ENCODE measurements at places on chromosomes 13 and 19.
A peak's percentile ranks its signal among the peaks of the same experiment; 100 is the strongest.

DNA sequence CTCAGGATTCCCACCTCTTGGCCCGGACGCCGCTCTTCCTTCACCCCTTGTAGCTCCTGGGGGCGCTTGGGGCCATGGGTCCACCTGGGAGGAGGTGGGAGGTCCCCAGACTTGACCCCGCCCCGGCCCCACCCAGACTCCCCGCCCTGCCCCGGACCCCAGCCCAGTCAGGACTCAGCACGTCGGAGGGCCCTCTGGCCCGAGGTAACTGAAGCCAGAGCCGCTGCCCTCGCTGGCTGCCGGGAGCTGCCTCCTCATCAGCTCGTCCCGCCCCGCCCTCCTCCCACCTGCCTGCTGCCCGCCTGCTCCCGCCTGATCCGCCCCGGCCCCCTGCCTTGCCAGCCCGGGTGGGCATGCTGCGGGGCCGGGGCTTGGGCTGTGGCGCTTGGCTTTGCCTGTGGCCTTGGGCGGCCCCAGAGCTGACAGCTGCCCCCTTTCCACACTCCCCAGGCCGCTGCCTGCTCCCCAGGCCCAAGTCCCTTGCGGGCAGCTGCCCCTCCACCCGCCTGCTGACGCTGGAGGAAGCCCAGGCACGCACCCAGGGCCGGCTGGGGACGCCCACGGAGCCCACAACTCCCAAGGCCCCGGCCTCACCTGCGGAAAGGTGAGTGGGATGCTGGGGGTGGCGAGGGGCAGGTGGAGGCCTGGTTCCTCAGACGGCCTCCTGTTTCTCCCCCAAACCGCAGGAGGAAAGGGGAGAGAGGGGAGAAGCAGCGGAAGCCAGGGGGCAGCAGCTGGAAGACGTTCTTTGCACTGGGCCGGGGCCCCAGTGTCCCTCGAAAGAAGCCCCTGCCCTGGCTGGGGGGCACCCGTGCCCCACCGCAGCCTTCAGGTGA, 9.4 kb downstream of the ARHGAP33 start:
- DNase-seq: no peak

- DNase-seq: no peak
These were observed 501 bp downstream of the APLP1 start for GRCh38 chr19:35868823-35869326.

DNA sequence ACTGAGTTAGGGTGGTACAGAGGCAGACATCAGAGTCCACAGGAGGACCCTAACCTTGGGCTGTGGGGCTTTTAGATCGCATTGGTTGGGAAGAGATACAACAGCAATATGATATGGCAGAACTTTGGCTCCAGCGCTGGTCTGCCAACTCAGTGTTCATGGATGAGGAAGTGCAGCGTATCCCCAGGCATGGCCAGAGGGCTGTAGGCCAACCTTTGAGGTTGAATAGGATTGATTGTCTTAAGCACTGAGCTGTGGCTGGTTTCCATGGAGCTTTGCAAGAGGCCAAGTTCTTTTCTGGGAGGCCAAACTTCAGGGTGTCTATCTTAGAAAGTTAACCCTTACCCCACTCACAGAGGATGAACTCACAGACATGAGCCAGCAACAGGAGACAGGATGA, 144.1 kb upstream of the TMTC4 start:
- DNase-seq: no peak

GRCh38 chr19:35516310-35516709, 2.9 kb upstream of the DMKN start:
- DNase-seq: no peak

GRCh38 chr19:8045872-8046568, 6.5 kb upstream of the CCL25 start:
- no peak for DNase-seq

GRCh38 chr13:103067751-103068555, 1.7 kb upstream of the SLC10A2 start:
- DNase-seq: no peak

DNA sequence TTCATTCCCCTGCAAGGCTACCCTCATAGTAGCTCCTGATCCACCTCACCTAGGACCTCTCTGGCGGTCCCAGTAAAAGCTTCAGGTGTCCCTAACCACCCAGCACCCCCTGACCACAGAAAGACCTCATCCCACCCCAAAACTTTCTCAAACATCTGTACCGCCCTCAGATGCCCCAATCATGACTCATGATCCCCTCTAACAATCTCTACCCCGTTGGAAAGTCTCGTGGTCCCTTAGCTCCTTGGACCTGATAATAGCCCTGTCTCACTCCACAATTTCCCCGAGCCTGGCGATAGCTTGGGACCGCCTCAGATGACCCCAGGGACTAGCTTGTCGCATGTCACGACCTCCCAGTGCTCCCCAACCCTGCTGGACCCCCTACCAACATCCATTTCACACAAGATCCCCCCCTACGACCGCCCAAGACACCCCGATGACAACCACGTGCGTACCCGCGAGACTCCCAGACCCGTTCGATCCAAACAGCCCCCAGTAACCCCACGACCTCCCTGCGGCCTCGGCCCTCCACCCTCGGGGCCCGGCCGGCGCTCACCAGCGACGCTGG, 450 bp downstream of the NDUFA11 start:
- DNase-seq: no peak

DNA sequence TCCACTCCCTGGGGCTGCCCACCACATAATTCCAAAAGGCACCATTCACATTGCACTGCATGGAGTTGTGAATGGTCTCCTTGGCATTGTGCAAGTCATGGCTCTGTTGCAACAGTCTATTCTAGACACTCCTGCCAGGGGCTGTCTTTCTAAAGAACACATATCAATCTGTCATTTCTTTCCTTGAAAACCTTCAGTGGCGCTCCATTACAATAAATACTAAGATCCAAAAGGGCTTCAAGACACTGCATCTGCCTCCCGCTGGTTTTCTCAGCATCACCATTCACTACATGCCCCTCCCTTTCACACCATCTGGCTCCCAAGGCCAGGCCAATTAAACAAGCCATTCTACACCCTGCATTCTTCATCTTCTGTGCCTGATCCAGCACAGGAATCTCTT, 32.2 kb upstream of the TM9SF2 start:
- no peak for DNase-seq

DNA sequence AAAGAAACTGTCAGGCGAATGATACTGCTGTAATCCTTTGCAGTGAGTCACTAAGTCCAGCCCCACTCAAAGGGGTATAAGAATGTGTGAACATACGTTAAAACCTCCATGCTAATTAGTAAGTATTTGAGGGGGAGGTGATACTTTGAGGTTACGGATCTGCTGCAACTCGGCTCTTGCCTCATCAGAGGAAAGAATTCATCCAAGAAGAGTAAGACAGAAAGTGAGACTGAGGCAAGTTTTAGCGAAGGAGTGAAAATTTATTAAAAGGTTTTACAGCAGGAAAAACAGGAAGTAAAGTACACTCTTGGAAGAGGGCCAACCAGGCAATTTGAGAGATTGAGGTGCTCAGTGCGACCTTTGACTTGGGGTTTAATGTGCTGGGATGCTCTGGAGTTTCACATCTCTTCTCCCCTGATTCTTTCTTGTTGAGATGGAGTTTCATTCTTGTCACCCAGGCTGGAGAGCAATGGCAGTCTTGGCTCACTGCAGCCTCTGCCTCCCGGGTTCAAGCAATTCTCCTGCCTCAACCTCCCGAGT, 9.8 kb downstream of the CLEC4M start:
- DNase-seq: no peak

DNA sequence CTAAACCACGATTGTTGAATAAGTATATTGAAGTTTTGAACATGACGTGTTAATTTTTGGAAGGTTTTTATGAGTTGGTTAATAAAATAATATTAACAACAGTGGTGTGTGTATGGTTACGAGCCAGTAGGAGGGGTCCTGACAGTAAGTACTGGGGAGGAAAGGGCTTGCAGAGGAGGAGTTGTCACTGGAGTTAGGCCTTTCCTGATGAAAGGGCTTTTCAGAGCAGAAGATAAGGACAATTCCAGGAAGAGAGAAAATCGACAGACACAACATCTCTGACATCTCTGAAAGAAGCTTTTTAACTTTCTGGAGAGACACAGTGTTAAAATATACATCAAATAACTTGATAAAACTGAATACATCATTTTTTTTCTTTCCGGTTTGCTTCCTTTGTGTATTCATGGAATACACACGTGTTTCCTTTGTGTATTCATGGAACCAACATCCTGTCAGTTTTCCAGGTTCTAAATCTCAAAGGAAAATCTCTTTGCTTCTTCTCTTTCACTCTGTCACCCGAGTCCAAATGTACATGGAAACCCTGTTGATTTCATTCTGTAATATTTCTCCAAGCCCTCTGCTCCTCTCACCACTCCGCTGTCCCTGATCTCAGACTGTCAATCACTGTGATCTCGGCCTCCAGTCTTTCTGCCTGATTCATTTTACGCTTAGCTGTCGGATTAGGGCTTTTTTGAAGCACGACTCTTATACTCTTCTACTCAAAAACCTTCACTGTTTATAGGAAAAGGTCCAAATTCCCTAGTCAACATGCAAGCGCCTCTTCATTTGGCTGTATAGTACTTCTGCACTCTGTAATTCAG, 374.4 kb downstream of the DLEU7 start:
- DNase-seq: no peak

DNA sequence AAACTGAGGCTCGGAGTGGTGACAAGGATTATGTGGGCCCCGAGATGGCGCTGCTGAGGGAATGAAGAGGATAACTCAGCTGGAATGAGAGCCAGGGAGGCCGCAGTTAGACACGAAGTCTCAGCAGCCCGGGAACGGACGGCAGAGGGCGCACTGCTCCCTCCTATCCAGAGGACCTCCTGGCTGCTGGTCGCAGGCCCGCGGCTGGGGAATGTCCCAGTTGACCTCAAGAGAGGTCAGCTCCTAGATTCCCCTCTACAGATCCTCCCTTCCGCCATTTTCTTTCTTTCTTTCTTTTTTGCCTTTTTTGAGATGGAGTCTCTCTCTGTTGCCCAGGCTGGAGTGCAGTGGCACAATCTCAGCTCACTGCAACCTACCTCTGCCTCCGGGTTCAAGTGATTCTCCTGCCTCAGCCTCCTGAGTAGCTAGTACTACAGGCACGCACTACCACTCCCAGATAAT, 24.1 kb upstream of the ASPDH start:
- DNase-seq: no peak

- no peak for DNase-seq
These were observed 10.0 kb upstream of the FOSB start for GRCh38 chr19:45457776-45458175.

DNA sequence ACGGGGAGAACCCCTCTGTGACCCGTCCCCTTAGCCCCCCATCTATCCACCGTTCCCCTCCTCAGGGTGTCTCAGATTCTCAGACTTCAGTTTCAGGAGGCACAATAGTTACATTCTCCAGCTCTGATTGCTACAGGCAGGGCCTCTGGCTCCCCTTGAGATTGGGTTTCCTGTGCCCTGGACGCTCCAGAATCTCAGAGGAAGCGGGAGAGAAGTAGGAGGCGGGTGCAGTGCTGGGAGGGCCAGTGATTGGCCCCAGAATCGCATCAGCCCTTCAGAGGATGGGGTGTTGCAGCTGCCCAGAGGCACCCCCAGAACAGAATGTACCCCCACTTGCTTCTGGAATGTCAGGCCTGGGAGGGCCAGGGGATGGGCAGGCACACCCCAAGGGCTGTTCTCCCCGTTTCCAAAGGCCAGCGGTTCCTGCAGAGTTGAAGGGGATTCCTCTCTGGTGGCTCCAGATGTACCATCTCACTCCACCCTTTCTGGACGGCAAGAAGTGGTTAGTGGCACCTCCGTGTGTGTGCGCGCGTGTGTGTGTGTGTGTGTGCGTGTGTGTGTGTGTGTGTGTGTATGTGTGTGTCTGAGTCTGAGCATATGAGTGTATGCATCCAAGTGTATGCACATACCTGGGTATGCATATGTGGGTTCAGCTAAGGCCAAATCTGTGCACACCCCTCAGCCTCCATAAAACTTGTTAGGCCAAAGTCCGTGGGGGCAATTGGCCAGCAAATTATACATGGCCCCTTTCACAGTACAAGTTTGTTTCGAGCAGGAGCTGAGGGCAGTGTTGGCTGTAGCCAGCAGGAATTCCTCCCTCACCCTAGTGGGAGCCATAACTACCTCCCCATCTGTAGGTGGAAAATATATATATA, 35.5 kb downstream of the LYL1 start:
- DNase-seq: no peak

GRCh38 chr19:4014541-4015491, 7.3 kb downstream of the PIAS4 start:
- no peak for DNase-seq

DNA sequence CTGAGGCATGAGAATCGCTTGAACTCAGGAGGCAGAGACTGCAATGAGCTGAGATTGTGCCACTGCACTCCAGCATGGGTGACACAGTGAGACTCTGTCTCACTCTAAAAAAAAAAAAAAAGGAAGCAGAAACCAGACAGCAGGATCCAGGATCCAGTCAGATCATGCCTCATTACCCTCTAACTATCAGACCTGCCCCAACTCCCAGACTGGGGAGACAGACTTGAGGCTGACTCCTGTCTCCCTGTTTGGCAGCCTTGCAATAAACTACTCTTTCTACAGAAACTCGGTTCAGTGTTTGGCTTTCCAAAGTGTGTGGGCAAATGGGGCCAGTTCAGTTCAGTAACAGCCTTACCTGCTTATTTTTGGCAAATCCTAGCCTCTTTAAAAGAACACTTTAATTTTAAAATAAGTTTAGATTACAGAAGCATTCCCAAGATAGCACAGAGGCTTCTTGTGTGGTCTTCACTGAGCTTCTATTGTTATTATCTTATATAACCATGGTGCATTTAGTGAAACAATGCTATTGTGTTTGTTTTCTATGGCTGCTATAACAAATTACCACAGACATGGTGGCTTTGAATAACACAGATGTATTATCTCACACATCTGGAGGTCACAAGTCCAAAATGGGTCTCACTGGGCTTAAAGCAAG, 18.5 kb downstream of the RASL11A start:
- no peak for DNase-seq

- peak; percentile 82 for DNase-seq
These were observed 16.9 kb upstream of the BTBD2 start for GRCh38 chr19:2032296-2032941.

GRCh38 chr19:56162258-56162657, 13.6 kb upstream of the GALP start:
- DNase-seq: no peak

DNA sequence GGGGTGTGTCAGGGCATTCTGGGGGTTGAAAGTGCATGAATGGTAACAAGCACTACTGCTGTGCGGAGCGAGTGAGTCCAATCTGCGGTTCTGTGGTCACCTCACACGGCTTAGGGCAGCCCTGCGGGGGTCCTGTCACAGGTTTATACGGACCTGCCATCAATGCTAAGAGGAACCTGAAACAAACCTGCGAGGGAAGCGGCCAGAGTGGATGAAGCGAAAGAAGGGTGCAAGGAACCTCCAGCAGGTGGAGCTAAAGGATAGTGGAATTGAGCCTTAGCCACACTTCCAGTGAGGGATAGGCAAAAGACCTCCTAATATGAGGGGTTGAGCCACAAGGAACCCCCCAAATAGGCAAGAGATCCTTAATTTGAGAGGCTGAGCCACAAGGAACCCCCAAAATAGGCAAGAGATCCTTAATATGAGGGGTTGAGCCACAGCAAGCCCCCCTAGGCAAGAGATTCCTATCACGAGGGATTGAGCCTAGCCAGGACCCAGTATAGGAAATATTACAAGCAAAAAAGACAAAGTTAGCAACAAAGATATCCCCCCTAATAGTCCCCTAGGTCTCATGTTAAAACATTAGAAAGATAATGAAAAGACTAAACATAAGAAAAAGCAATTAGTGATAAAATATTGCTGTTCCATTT, 6.3 kb upstream of the ZNF69 start:
- DNase-seq: no peak
